Spinal cord (tissue), 10 donors: ENCODE measurements at places on chromosomes 7 and 10.
A peak's percentile ranks its signal among the peaks of the same experiment; 100 is the strongest.

GRCh38 chr7:27010068-27010467 is 85.7 kb downstream of the HOXA1 start:
- DNase-seq = no peak
- no peaks in the 10 kb centered on the region for H3K4me1 ChIP-seq
- no peaks in the 10 kb centered on the region for H3K27me3 ChIP-seq

- no peak for DNase-seq
- no peak overlapping the region for H3K4me3 ChIP-seq
- no peaks in the 10 kb centered on the region for H3K27me3 ChIP-seq
- no peaks in the 10 kb centered on the region for H3K4me1 ChIP-seq
These were observed 475.4 kb downstream of the CNTNAP2 start for GRCh38 chr7:146591976-146592375.

- no peak overlapping the region for H3K27ac ChIP-seq
- H3K27me3 ChIP-seq = no peaks in the 10 kb centered on the region
- peaks cover 19% of the 10 kb centered on the region for H3K4me1 ChIP-seq
- H3K36me3 ChIP-seq = peaks cover 7% of the 10 kb centered on the region
These were observed 123.6 kb downstream of the TCF7L2 start for GRCh38 chr10:113073549-113074189.

- peaks cover 32% of the 10 kb centered on the region for H3K36me3 ChIP-seq
- H3K27ac ChIP-seq = peak overlapping the region; percentile 100
- H3K4me1 ChIP-seq = peaks cover 21% of the 10 kb centered on the region
- no peak for DNase-seq
- H3K27me3 ChIP-seq = no peaks in the 10 kb centered on the region
- peak overlapping the region; percentile 99 for H3K4me3 ChIP-seq
These were observed 759 bp downstream of the DNAJB12 start for GRCh38 chr10:72353965-72354355.

GRCh38 chr7:4269086-4269485 is 413.0 kb upstream of the FOXK1 start:
- H3K4me1 ChIP-seq = no peaks in the 10 kb centered on the region
- no peak overlapping the region for H3K27ac ChIP-seq
- no peaks in the 10 kb centered on the region for H3K27me3 ChIP-seq
- DNase-seq = no peak

GRCh38 chr7:17617380-17617779 is 318.9 kb downstream of the AHR start:
- no peaks in the 10 kb centered on the region for H3K36me3 ChIP-seq
- H3K4me1 ChIP-seq = no peaks in the 10 kb centered on the region
- no peak overlapping the region for H3K27ac ChIP-seq

DNA sequence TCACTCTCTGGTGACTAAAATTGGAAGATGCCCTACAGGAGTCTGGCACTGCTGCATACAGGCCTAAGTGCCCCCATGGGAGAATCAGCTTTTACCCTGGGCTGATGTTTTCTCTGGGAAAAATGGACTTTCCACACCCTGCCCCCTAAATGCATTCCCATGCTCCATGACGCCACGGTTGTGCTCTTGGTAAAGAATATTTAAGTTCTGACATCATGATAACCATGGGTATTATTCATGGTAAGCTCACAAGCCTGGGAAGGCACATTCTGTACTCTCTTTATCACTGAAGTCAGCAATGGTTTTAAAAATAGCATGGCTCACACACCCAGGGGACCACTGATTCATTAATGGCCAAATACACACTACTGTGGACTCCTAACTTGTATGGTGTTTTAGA is 43.4 kb downstream of the HIPK2 start:
- H3K4me3 ChIP-seq = no peak overlapping the region
- H3K27me3 ChIP-seq = no peaks in the 10 kb centered on the region
- DNase-seq = no peak

DNA sequence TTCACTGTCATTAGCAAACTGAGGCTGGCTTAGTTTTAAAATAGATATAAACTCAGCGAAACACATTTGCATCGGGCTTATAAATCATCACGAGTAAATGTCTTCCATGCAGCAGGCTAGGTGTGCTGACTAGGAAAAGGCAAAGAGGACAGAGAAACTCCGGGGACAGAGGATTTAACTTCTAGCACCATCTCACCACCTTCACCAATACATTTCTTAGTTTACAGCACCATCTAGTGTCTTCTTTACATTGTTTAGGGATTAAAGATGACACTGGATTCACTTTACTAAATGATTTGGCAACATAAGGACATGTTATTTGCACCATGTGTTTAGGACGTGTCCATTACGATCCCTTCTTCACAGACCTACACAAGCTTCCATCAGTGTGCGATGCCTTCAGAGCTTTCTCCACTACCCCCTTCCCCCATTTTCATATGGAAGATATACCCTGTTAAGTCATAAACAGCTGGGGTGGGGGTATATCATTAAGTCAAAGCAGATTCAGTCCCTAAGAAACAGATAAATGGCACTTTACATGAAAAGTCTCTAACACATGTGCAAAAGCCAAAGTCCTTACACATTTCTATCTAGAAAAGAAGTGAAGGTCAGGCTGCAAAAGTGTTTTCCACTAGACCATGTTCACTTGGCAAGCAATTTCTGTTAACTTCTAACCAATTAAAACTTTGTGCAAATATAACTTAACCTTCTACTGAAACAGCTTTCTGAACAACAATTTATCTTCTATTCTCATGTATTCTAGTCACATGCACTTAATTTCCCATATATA is 103.3 kb downstream of the GRB10 start:
- H3K4me1 ChIP-seq = peaks cover 19% of the 10 kb centered on the region
- peaks cover under 1% of the 10 kb centered on the region for H3K36me3 ChIP-seq
- no peak overlapping the region for H3K4me3 ChIP-seq

- H3K4me3 ChIP-seq = peak overlapping the region; percentile 7
- no peak overlapping the region for H3K27ac ChIP-seq
- no peak for DNase-seq
- H3K36me3 ChIP-seq = no peaks in the 10 kb centered on the region
These were observed 930 bp downstream of the GIMAP6 start for GRCh38 chr7:150631084-150631826.

DNA sequence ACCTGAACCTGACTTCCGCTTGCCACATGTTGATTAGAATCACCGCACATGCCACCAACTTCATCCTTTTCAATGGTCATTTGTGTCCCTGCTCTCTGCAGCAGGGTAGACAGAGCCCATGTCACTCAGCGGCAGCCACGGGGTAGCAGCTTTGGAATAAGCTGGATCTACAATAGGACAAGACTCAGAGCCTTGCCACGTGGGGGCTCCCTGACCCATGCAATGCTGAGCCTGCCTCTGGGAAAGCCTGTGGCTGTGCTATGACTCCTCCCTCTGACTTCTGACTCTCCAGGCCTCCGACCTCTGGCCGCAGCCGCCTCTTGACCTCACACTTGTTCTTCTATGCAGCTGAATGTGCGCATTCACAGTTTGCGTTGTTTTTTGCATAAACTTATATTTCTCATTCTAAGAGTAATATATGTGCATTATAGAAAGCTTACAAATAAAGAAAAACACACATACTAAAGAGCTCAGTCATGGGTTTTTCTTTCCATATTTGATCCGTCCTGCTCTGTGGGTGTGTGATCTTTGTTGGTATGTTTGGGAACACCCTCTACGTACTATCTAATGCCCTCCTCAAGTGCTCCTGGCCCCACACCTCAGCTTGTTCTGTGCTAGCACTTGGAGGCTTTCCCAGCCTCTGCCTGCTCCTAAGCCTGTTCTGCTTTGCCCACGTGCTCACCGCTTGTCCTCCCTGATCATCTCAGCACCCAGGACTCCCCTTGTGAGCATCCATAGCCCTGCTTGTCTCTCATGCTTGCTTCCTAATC is 198.0 kb upstream of the MKI67 start:
- H3K27ac ChIP-seq = no peak overlapping the region
- peak; percentile 75 for DNase-seq
- H3K4me1 ChIP-seq = peaks cover 6% of the 10 kb centered on the region

DNA sequence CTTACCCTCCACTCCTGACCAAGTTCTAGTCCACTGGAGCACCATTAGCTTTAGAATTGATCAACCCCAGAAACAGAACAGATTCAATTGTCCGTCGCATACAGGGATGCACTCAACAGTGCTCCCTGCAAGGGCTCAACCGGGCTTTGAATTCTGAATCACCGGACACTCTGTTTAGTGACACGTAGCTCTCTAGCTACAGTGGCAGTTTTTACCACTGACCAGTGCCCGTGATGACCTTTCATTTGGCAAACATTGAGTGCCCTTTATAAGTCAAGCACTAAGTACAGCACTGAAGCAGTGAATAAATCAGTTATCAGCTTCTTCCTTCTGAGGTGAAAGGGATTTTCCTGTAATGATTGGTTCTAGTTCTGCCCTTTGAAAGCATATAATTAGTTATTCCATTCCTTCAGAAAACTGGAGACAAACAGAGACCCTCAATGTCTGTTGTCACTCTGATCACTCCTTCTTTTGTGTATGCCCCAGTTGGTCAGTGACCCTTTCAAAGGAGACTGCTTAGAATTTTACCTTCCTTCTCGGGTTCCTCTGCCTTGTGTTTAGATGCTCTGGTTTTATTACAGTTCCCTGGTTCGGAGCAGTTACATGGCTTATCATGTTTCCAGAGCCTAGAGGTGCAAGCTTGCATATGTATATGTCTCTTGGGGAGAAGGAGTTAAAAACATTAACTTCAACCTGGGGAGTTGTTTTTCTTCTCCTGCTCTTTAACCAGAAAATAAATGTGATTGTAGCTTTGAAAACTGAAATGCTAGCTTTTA is 68.9 kb downstream of the ZNF365 start:
- no peak overlapping the region for H3K4me3 ChIP-seq
- no peak overlapping the region for H3K27ac ChIP-seq
- H3K36me3 ChIP-seq = no peaks in the 10 kb centered on the region

GRCh38 chr7:101687791-101688182 is 58.7 kb upstream of the MYL10 start:
- H3K36me3 ChIP-seq = no peaks in the 10 kb centered on the region
- no peak for DNase-seq
- peaks cover 21% of the 10 kb centered on the region for H3K4me1 ChIP-seq
- H3K27me3 ChIP-seq = no peaks in the 10 kb centered on the region

DNA sequence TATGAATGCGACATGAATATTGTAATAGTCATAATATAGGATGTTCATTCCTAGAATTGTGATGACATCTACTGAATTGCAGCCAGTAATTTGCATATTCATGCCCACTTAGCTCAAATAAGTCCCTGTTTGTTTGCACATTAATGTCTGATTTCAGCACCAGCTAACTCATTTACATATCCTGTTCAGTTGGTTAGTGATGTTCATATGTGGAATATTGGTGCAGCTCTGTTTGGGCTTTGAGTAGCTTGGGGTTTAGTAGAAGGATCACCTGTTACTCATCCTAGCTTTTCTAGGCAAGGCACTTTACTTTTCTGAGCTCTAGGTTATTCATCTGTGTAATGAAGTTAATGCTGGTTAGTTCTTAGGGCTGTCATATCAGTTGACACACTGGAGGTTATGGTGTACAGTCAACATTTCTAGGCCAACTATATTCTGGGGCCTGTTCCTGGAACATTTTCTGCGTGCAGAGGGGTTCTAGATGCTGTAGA is 238.4 kb downstream of the EXOC4 start:
- H3K4me3 ChIP-seq = no peak overlapping the region
- H3K36me3 ChIP-seq = no peaks in the 10 kb centered on the region
- no peaks in the 10 kb centered on the region for H3K27me3 ChIP-seq
